ENCODE measurements at places on chromosomes 2 and 18. TPM values are rescaled to one million over a fixed set of nuclear protein-coding genes. Genes with fewer than 3 reads are reported as not detected.

HJURP gene
- total RNA-seq: 0.72 TPM

NUP35 gene
- total RNA-seq: 15.7 TPM

FBXO15 gene
- 2.3 TPM for total RNA-seq

LIPG gene
- 0.76 TPM for total RNA-seq

NYAP2 gene
- total RNA-seq: not detected

LOXL3 gene
- 0.10 TPM for total RNA-seq

ANKRD30B gene
- total RNA-seq: not detected

C2orf80 gene
- total RNA-seq: not detected

KIF1A gene
- not detected for total RNA-seq

HK2 gene
- 10.6 TPM for total RNA-seq

GALNT5 gene
- total RNA-seq: 0.23 TPM

REG1B gene
- 6.5 TPM for total RNA-seq

KCNF1 gene
- not detected for total RNA-seq

PKP4 gene
- 17.3 TPM for total RNA-seq

CPSF3 gene
- 18.0 TPM for total RNA-seq

VSNL1 gene
- not detected for total RNA-seq

LYG1 gene
- total RNA-seq: 1.7 TPM

PFN4 gene
- 0.49 TPM for total RNA-seq

CCDC102B gene
- total RNA-seq: 7.0 TPM

NXPH2 gene
- not detected for total RNA-seq

RGPD8 gene
- total RNA-seq: 20.7 TPM

NPPC gene
- not detected for total RNA-seq

DSC2 gene
- not detected for total RNA-seq

CYRIA gene
- 1.8 TPM for total RNA-seq

MC4R gene
- total RNA-seq: not detected

UGT1A3 gene
- total RNA-seq: not detected

MAP3K2 gene
- total RNA-seq: 82.5 TPM

CCDC74B gene
- 0.95 TPM for total RNA-seq

C2orf72 gene
- total RNA-seq: not detected

AFF3 gene
- 20.8 TPM for total RNA-seq

COL4A4 gene
- 0.20 TPM for total RNA-seq

GALR1 gene
- not detected for total RNA-seq

ONECUT2 gene
- total RNA-seq: not detected

SULT1C2 gene
- not detected for total RNA-seq

All from T-cell (primary cell).